Spleen (tissue), 13 donors: ENCODE measurements at places on chromosomes 2 and 18. TPM values are rescaled to one million over a fixed set of nuclear protein-coding genes. Genes with fewer than 3 reads are reported as not detected.
A peak's percentile ranks its signal among the peaks of the same experiment; 100 is the strongest.

- no peaks in the 10 kb centered on the region for H3K27me3 ChIP-seq
- no peak overlapping the region for H3K4me3 ChIP-seq
- H3K4me1 ChIP-seq, result no peaks in the 10 kb centered on the region
- no peaks in the 10 kb centered on the region for H3K36me3 ChIP-seq
- H3K27ac ChIP-seq, result no peak overlapping the region
These were observed 56.1 kb downstream of the CNTNAP5 start for GRCh38 chr2:124081154-124081716.

The CFAP65 gene
- total RNA-seq, result not detected

- DNase-seq, result no peak
- H3K36me3 ChIP-seq, result peaks cover 64% of the 10 kb centered on the region
- H3K27me3 ChIP-seq, result no peaks in the 10 kb centered on the region
- no peak overlapping the region for H3K4me3 ChIP-seq
- H3K27ac ChIP-seq, result no peak overlapping the region
- no peaks in the 10 kb centered on the region for H3K4me1 ChIP-seq
These were observed 67.9 kb downstream of the PPP4R1 start for GRCh38 chr18:9546468-9546867.

GRCh38 chr18:5073026-5073944 lies 123.8 kb downstream of the AKAIN1 start:
- no peaks in the 10 kb centered on the region for H3K4me1 ChIP-seq
- no peak overlapping the region for H3K4me3 ChIP-seq
- H3K27ac ChIP-seq, result no peak overlapping the region
- no peaks in the 10 kb centered on the region for H3K36me3 ChIP-seq

DNA sequence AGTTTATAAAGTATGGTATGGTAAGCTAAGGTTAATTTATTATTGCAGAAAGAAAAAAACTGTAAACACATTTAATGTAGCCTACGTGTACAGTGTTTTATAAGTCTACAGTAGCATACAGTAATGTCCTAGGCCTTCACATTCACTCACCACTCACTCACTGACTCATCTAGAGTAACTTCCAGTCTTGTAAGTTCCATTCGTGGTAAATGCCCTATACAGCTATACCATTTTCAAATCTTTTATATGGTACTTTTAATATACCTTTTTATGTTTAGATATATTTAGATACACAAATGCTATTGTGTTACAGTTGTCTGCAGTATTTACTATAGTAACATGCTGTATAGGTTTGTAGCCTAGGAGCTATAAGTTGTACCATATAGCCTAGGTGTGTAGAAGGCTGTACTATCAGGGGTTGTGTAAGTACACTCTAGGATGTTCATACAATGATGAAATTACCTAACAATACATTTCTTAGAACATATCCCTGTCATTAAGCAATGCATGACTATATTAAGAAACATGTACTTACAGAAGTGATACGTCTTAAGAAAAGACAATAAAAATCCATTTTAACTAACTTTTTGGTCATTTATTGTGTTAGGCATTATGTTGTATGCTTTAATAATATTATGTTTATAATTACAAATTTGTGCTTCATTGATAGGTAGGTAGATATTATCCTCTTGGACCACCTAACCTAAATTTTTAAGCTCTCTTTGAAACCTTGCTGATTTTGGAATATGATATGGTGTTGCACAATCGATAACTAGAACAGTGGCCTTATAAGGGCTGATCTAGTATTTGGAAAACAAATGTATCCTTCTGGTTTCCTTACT lies 51.9 kb downstream of the VRK2 start:
- no peaks in the 10 kb centered on the region for H3K36me3 ChIP-seq
- H3K4me3 ChIP-seq, result no peak overlapping the region
- DNase-seq, result no peak
- no peak overlapping the region for H3K27ac ChIP-seq

The CFC1 gene
- total RNA-seq, result not detected

The CHRNG gene
- not detected for total RNA-seq

DNA sequence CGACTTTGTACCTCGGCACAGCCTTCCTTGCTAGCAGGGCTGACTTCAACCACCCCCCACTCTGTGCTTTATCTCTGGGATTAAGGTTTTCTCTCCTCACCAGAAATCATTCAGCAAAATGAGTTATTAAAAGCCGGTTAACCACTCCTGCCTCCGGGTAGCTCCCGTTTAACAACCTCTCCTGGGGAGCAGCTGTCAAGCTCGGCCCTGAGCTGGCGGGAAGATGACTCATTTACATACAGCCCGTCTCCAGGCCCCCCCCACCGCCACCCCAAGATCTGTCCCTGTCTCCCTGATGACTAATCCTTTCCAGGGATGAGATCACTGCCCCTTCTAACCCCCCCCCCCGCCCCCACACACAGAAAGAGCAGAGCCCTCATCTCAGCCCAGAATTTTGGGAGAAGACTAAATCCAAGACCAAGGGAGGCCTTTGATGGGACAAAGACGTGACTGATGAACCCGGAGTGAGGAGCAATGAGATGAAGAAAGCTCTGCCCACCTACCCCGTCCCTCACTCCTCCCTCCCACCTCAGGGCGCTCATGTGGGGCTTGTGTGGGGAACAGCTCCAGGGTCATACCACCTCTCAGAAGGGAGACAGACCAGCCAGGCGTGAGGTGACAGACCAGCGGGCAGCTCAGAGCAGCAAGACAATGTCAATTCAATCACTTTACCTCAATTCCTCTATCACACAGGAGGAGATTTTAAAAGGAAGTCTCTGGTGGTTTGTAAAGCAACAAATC lies 131.4 kb downstream of the MSH2 start:
- H3K27ac ChIP-seq, result no peak overlapping the region
- no peaks in the 10 kb centered on the region for H3K27me3 ChIP-seq
- H3K4me1 ChIP-seq, result peaks cover 7% of the 10 kb centered on the region
- DNase-seq, result no peak

DNA sequence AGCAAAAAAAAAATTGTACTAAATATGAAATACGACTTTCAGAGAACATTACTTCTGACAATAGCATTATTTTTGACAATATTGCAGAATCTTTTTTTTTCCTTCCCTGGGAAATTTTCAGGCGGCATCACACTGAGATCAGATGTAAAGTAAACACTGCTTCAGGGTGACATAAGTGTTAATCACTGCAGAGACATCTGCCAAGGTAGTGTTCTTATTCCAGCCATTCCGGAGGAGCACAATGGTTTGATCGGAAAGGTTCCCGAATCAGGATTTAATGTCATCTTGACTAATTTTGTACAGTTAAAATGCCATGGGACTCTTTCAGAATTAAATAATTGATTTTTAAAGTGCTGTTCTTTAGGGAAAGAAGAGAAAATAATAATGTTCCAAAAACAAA lies 56.7 kb upstream of the ZNF236 start:
- H3K4me1 ChIP-seq, result no peaks in the 10 kb centered on the region
- H3K27ac ChIP-seq, result no peak overlapping the region
- no peak overlapping the region for H3K4me3 ChIP-seq

- no peak overlapping the region for H3K4me3 ChIP-seq
- H3K27ac ChIP-seq, result no peak overlapping the region
- H3K36me3 ChIP-seq, result no peaks in the 10 kb centered on the region
- no peak for DNase-seq
These were observed 47.4 kb upstream of the CYRIA start for GRCh38 chr2:16713011-16713423.

DNA sequence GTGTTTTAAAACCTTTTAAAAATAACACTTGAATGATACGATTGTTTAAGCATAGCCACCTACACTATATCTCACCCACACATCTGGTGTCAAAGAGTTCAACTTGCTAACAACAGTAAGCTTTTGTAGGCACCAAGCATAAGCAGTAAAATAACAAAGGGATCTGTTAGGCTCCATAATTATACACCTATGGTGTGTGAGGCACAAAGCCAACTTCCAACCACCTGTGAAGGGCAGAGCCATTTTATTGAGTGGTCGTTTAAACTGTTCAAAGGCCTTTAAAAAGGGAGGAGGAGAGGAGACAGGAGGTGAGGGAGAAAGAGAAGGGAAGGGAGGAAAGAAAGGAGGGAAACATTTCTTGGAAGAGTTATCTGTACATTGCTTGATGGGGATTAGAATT lies 27.9 kb downstream of the NEMP2 start:
- no peak overlapping the region for H3K4me3 ChIP-seq
- peaks cover 40% of the 10 kb centered on the region for H3K4me1 ChIP-seq
- peaks cover 51% of the 10 kb centered on the region for H3K36me3 ChIP-seq
- no peak for DNase-seq
- no peaks in the 10 kb centered on the region for H3K27me3 ChIP-seq
- H3K27ac ChIP-seq, result no peak overlapping the region

The TOGARAM2 gene
- total RNA-seq, result 14.3 TPM

The SLC39A6 gene
- 22.0 TPM for total RNA-seq

DNA sequence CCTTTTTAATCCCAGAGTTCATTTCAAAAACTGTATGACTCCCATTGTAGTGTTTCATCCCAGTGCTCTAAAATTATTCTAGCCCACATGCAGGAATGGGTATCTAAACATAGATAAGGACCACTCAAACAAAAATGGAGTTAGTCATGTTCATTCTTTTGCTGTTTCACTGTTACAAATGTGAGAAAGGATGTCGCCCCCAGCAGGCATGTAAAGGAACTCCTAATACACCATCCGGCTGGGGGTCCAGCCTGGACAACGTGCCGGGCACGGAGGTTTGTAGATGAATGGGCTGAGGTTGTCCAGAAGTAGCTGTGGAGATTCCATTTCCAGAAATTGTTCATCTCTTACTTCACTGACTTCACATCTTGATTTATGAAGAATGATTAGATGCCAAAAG lies 101.9 kb upstream of the RAB12 start:
- DNase-seq, result no peak
- H3K4me1 ChIP-seq, result no peaks in the 10 kb centered on the region
- no peaks in the 10 kb centered on the region for H3K36me3 ChIP-seq
- H3K4me3 ChIP-seq, result no peak overlapping the region
- no peaks in the 10 kb centered on the region for H3K27me3 ChIP-seq

DNA sequence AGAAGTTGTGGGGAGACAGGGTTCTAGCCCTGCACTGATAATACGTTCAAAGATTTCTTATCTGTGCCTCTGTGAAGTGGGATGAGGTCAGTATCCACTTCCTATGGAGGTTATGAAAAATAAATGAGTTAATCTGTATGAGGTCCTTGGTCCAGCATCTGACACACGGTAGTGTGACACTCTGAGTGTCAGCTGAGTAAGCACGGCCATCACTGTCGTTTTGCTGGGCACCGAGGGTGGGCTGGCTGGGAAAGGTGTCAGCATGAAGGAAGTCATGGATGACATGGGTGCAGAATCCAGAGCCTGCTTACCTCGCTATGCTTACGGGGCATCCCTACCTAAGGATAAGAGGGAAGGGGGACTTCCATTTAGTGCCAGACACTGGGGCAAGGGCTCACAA lies 150.3 kb downstream of the INHBB start:
- no peak overlapping the region for H3K27ac ChIP-seq
- no peaks in the 10 kb centered on the region for H3K27me3 ChIP-seq
- H3K4me3 ChIP-seq, result no peak overlapping the region
- no peaks in the 10 kb centered on the region for H3K4me1 ChIP-seq
- DNase-seq, result peak; percentile 52

DNA sequence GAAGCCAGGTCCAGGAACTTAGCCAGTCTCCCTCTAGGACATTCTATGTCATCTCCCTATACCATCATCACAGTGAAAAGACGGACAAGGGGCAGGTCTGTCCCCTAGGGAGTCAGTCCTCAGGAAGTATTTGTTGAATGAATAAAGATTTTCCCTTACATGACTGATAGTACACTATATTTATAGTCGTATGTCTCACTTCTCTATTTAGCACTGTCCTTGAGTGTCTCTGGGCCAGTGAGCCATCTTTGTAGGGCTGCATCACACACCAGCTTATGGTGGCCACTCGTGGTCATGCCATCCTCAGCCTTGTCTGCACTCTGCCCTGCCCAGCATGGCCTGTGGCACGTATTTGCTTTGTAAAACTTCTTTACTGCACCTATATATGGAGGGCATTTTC lies 25.8 kb downstream of the PTPN18 start:
- DNase-seq, result no peak
- H3K27me3 ChIP-seq, result no peaks in the 10 kb centered on the region
- H3K27ac ChIP-seq, result peak overlapping the region; percentile 98

The PPIL3 gene
- total RNA-seq, result 34.2 TPM

The AQP12A gene
- 1.6 TPM for total RNA-seq

The CLHC1 gene
- 10.6 TPM for total RNA-seq

DNA sequence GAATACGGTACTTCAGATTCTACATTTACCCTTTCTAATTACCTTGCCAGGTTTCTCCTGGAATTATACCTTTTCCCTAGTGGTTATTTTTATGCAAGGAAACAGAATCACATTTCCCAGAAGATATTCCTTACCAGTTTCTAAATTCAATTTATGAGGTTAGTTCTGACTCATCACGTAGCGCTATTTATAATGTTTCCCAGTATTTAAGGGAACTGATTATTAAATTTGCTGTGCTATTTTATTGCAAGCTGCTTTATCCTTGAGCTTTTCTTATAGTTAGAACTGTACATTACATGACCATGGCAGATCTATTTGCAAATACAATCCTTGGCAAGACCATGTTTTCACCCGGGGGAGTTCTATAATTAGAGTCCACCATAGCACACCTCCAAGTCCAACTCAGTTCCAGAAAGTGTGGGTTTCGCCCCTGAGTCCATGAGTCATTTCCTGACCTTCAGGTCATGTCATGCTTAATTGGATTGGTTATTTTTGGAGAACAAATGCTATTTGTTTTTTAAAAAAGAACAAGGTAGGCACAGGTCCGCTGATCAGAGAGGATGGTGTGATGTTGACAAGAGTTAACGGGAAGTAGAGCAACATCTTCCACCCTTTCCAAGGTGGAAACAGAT lies 126.6 kb downstream of the ZNF532 start:
- H3K27ac ChIP-seq, result no peak overlapping the region
- no peaks in the 10 kb centered on the region for H3K27me3 ChIP-seq
- H3K4me1 ChIP-seq, result peaks cover 41% of the 10 kb centered on the region
- H3K4me3 ChIP-seq, result no peak overlapping the region
- H3K36me3 ChIP-seq, result no peaks in the 10 kb centered on the region

GRCh38 chr2:84704505-84705244 lies 176.2 kb downstream of the TRABD2A start:
- DNase-seq, result no peak
- H3K4me3 ChIP-seq, result no peak overlapping the region
- H3K27me3 ChIP-seq, result no peaks in the 10 kb centered on the region
- no peaks in the 10 kb centered on the region for H3K36me3 ChIP-seq
- H3K27ac ChIP-seq, result no peak overlapping the region

DNA sequence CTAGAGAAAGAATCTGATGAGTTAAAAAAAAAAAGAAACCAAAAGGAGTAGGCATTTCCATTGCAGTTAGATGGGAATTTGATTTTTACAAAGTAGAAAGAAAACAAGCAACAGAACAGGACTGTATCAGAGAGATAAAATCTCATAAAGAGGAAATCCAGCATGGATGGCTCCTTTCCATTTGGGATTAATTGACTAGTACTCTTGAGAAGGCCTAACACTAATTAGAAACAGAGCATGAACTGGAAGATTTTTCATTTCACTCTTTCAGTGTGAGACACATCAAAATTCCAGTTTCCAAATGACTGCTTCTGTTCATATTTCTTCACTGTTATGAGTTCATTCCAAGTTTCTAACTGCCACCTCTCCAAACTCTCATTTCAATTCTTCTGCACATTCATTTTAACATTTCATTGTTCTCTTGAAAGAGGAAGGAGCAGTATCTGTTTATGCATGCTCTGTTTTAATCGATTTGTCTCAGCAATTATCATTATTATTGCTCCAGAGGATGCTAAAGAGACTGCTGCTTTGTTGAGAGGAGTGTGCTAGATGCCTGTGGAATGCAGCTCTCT lies 108.8 kb upstream of the PIEZO2 start:
- H3K36me3 ChIP-seq, result no peaks in the 10 kb centered on the region
- no peaks in the 10 kb centered on the region for H3K4me1 ChIP-seq
- no peak for DNase-seq
- no peaks in the 10 kb centered on the region for H3K27me3 ChIP-seq
- no peak overlapping the region for H3K4me3 ChIP-seq
